ENCODE measurements at places on chromosomes 1 and 21.

DNA sequence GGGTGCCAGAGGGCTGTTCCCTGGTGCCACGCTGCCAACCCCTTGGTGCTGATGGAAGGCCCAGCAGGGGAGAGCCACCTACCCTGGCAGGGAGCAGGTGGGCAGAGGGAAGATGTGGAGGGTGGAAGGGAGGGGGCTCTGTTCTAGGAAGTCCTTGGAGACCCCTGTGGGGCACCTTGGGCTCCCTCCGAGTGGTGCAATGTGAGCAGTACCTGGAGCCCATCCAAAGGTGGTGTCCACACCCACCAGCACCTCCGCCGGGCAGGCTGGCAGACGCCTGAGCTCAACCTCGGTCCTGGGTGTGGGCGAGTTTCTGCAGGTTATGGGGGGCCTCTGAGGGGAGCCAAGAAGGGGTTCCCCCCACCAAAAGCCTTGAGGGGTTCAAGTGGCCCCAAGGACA, 11.3 kb upstream of the DNMT3L start:
- no peak for DNase-seq

DNA sequence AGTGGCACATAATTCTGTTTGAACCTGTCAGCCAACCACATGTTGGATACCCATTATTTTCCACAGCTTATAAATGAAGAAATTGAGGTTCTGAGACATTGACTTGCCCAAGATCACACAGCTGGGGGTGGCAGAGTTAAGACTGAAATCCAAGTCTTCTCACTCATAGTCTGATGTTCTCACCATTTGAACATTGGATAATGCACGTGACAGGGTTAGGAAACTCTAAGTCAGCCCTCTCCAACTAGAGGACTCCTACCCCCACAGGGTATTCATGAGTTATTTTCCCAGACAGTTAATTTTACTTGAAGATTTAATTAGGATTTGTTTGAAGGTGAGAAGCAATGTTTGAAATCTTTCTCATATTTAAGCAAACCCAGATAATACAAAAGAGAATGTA, 38.1 kb upstream of the C1orf105 start:
- DNase-seq, result no peak

- no peak for DNase-seq
These were observed 11.4 kb upstream of the MAGOH start for GRCh38 chr1:53249706-53250105.

DNA sequence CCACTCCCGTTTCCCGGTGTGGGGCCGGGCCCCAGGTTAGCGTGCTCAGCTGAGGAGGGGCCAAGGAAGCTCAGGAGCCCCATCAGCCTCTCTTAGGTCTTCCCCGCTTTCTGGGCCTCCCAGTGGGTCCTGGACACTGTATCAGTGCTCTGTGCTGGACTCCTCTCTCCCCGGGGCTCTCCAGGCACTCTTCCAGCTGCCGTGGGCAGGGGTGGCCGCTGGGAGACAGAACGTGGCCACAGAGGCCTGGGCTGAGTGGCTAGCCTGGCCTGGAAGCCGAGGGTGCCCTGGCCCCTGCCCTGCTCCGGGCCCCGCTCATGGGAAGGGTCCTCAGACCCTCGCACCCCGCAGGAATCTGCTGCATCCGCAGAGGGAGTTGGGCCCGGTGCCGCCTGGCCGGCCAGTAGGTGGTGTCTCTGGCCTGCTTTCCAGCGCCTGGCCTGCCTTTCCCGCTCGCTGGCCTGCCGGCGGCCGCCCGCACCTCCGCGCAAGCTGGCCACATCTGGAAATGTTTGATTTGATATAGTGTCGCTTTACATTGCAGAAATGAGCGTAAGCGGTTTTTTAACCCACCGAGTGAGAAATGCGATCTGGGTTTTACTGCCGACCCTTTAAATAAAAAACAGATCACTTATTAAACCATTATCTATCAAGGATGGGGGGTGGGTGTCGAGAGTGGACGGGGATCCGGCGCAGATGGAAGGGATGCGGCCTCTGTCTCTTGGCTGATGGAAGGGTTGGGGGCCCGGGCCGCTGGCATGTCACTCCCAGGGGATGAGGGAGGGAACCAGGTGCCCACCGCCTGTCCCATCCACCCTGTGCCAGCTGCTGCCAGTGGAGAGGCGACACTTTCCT, 74.4 kb upstream of the TTC34 start:
- no peak for DNase-seq

- peak; percentile 1 for DNase-seq
These were observed 31.7 kb downstream of the PRMT2 start for GRCh38 chr21:46666941-46667740.

DNA sequence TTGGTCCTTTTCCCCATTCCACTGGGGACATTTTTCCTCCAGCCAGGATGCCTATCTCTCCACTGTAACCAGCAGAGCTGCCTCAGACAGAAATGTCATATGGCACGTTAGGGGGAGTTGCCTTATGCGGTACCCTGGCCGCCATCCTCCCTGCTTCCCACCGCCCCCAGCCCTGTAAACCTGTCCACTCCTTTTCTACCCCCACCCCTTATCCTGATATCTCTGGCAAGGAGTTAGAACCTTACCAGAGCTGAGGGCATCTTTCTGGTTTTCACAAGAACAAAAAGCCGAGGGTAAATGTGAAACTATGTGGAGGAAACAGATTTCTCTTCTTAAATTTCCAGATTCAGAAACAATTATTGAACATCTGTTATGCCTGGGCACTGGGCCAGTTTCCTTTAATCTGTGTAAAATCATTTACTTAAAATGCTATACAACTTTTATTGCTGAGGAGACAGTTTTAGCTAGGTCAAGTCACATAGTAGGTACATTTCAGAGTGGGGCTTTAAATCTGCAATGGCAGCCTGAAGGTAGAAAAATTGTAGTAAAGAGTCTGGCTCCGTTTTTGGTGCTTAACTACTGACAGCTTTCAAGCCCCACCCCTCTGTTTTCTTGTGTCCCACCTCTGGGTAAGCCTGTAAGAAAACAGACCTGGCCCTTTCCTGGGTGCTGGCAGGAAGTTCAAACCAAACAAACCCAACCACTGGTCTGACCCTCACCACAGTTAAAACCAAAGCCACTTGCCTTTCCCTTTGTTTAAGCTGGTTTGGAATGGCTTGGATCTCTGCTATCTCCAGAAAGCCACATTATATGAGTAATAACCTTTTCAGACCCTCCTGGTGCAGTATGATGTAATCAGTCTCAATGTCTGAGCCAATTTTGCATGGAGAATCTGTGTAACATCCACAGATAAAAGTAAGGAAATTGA, 319.0 kb downstream of the HHAT start:
- DNase-seq, result no peak

- peak; percentile 47 for DNase-seq
These were observed 53.2 kb upstream of the TMEM51 start for GRCh38 chr1:15100121-15100879.

GRCh38 chr1:167456926-167457325, 61.4 kb downstream of the CD247 start:
- no peak for DNase-seq

- no peak for DNase-seq
These were observed 19.0 kb upstream of the ABCG1 start for GRCh38 chr21:42199868-42200463.

DNA sequence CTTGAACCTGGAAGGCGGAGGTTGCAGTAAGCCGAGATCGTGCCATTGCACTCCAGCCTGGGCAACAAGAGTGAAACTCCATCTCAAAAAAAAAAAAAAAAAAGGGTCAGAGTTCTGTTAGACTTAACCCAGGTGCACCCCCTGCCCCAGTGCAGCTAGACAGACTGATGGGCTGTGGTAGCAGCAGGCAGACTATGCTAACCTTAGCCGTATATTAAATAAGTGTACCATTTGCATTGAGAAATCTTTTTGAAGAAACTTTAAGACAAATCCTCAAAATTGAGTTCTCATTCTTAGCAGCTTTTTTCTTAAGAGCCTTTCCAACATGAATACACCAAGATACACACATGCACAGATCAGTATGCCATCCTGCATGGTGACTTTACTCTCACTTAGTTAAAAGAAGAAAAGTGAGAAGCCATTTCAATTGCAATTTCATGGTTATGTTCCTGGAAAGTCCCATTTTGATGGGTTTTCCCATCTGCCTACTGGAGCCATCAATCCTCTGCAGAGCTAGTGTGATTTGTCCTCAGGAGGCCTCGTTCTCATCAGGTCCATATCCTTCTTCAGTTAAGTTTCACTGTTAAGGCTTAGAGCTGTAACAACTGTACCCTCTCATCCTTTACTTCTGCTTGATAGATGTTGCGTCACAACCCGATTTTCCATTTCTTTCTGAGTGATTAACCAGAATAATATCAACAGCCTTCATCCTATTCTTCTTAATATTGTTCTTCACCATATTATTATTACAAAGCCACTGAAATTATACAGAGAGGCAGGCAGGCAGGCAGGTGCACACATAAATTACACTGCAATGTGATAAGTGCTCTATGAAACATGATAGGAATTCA, 7.3 kb downstream of the FCRLB start:
- DNase-seq, result no peak

- no peak for DNase-seq
These were observed 716 bp downstream of the INAVA start for GRCh38 chr1:200895443-200895789.

GRCh38 chr21:46128106-46128932, 27.1 kb downstream of the FTCD start:
- no peak for DNase-seq

DNA sequence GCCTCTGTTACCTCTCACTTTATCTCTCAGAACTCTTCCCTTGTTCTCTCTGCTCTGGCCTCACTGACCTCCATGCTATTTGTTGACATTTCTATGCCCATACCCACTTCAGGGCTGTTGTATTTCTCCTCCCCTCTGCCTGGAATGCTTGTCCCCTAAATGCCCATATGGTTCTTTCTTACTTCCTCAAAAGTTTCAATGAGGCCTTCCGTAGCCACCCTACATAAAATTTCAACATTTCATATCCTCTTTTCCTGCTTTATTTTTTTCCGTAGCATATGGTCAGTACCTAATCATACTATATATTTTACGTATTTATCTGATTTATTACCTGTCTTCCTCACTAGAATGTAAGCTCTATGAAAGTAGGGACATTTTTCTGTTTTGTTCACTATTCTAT, 47.1 kb upstream of the ZYG11A start:
- DNase-seq, result peak; percentile 49

- no peak for DNase-seq
These were observed 181.0 kb downstream of the SPATA17 start for GRCh38 chr1:217812175-217812574.

DNA sequence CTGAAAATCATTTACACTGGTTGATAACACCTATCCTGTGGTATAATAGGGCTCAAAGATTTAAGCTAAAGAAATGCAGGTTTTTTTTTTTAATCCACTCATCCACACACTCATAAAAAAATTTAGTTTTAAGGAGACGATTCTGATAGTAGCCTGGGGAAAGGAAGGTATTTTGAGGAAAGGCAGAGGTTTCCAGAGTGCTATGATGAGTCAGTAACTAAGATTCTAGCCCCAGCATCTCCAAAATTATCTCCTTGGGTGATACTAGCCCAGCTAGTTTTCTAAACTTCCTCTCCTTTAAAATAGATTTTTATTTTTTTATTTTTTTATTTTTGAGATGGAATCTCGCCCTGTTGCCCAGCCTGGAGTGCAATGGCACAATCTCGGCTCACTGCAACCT, 20.7 kb downstream of the ASAP3 start:
- no peak for DNase-seq

GRCh38 chr1:154324669-154325582, at the start of gene ATP8B2:
Gene ATP8B2, plus strand, starts transcription at chr1:154325525. Its CDS starts 2,617 bp downstream, at chr1:154328142.
- DNase-seq, result peak; percentile 29

GRCh38 chr1:220681220-220681880, 8.8 kb upstream of the C1orf115 start:
- DNase-seq, result no peak

All from inflammatory macrophage (primary cell).